ENCODE measurements at places on chromosomes 4 and X.

- DNase-seq, result no peak
Observed at GRCh38 chr4:15317246-15317645, 110.6 kb upstream of the C1QTNF7 start.

DNA sequence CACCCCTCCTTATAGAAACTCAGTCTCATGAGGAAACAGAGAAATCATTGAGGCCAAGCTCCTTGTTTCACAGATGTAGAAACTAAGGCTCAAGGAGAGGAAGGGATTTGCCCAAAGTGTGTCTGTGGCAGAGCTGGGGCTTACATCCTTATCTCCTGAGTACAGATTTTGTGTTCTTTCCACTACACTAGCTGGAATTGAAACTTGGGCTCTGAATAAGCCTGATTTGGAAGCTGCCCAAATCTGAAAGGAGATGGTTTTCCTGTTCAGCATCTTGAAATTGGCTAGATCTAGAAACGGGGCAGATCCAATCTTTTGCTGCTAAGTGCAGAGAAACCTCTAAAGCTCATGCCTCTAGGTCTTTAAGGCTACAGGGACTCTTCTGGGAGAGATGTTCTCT, 24.3 kb downstream of the AWAT2 start:
- no peak for DNase-seq

DNA sequence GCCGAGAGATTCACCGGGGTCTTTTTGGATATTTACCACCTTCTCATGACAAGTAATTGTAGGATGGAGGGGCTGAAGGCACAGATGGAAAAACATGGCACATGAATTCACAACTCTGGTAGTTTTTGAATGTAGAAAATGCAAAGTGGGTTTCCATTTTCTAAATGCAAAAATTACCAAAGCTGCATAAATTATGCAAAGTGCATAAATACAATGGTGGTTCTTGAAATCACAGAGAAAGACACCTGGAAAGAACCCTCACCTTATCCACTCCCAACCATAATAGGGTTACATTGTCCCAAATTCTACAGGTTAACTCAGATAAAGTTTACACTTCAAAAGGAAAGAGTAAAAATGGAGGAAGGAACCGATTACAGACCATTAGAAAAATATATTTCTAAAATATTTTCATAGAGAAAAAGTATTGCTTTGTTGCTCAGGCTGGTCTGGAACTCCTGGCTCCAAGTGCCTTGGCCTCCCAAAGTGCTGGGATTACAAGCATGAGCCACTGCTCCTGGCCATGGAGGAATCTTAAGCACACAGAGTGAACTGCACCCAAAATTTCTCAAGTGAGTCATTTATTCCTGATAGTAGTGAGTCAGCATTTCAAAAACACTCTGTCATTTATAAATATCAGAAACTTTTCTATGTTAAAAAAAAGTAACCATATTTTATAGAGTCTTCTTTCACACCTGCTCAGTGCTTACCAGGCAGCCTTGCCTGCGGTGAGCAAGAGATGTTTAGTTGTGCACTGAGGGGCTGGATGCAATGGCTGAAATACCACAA, 101.4 kb downstream of the FIP1L1 start:
- DNase-seq, result no peak

GRCh38 chr4:148780426-148781005, 338.3 kb upstream of the NR3C2 start:
- no peak for DNase-seq

DNA sequence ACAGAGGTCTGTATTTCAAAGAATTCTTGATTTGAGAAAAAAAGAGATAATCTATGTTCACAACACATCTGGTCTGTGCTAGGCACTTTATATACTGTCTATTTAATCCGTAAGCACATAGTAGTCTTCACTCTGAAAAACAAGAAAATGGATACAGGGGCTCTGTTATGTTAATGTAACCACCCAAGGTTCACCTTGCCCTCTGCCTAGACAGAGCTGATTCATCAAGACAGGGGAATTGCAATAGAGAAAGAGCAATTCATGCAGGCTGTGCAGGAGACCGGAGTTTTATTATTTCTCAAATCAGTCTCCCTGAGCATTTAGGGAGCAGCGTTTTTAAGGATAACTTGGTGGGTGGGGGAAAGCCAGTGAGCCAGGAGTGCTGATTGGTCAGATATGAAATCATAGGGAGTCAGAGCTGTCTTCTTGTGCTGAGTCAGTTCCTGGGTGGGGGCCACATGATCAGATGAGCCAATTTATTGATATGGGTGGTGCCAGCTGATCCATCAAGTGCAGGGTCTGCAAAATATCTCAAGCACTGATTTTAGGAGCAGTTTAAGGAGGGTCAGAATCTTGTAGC, 92.9 kb upstream of the TNIP3 start:
- no peak for DNase-seq

GRCh38 chr4:187929024-187929423, 66.5 kb upstream of the ZFP42 start:
- no peak for DNase-seq

DNA sequence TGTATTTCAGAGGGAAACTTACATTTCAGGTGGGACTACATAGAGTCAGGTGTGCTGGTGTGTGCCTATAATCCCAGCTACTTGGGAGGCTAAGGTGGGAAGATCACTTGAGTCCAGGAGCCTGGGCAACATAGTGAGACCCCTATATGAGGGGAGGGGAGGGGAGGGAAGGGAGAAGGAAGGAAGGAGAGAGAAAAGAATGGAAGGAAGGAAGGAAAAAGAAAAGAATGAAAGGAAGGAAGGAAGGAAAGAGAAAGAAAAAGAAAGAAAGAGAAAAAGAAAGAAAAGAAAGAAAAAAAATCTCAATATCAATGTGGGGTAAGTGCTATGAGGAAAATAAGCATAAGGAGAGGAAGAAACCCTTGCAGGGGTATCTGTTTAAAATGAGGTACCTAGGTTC, 43.6 kb upstream of the RAB33B start:
- DNase-seq, result no peak

DNA sequence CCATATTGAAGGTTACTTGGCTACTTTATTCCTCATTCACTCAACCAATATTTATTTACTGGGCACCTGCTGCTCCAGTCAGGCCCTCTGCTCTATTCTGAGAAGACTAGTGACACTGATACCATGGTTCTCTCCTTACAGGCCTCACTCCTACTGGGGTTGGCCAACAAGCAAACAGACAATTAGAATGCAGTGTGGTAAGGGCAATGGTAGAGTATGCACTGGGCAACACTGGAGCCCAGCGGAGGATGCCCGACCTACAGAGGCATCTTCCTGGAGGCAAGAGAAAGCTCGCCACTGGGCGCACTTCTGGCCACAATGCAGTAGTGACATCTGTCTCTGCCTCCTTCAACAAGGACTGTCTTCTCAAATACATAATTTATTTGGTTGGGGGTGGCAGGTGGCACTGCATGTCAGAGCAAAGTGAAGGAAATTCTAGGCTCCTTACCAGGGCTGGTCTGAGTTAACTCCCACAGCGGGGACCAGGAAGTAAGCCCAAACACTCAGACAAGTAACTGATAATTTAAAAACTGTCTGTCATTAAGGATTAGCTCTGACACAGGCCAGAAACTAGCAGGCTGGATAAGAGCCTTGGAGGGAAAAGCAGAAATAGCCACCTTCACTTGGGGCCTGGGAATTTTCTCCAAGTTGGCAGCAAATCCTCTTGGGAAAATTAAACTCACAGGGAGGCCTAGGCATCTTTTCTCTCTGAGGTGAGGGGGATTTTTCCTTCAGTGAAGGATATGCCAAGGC, 150.7 kb upstream of the EOLA2 start:
- DNase-seq, result no peak

- DNase-seq, result no peak
Observed at GRCh38 chr4:44071959-44072955, 376.4 kb downstream of the KCTD8 start.

- DNase-seq, result no peak
Observed at GRCh38 chr4:145075742-145076468, 22.1 kb downstream of the ANAPC10 start.

DNA sequence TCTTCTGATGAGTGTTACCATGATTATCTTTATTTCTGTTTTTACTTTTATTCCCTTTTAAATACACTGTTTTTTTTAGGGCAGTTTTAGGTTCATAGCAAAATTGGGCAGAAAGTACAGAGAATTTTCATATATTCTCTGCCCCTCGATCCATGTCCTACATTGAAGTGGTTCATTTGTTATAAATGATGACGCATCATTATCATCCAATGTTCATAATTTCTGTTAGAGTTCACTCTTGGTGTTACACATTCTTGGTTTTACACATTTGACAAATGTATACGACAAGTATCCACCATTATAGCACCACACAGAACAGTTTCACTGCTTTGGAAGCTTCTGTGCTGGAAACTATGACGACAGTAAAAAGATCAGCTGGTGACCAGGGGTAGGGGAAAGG, 578.1 kb upstream of the AADAT start:
- DNase-seq, result no peak

GRCh38 chr4:26821677-26822503, 38.8 kb upstream of the STIM2 start:
- no peak for DNase-seq

DNA sequence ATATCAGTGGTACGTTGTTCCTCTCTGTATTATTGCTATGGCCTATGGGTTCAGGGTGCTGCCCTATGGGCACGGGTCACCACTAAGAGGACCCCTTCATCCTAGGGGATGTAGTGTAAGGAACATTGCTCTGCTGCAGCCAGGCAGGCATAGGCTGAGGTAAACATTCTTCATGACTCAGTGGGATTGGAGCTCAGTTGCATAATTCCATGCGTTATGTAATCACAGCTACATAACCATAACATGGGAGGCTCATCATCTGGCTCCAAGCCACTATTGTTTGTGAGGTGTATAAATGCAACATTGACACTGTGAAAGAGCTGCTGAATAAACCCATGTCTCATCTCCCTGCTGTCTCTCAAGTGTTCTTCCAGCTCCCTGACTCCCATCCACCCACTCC, 375.2 kb downstream of the MAGEE1 start:
- DNase-seq, result no peak

DNA sequence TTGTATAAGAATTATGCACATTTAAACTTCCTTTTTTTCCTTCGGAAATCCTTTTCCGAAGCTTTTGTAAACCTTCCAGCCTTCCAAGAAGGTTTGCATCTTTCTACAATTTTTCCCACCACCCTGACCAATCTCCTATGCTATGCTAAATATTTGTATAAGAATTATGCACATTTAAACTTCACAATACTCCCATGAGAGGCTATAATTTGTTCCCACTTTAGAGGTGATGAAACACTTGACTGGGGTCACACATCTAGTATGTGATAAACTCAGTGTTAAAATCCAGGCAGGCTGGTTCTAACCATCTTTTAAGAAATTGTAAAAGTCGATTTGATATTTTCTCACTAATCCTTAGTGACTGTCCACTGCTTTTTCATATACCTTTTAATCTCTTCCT, 22.1 kb downstream of the NUDT6 start:
- no peak for DNase-seq

DNA sequence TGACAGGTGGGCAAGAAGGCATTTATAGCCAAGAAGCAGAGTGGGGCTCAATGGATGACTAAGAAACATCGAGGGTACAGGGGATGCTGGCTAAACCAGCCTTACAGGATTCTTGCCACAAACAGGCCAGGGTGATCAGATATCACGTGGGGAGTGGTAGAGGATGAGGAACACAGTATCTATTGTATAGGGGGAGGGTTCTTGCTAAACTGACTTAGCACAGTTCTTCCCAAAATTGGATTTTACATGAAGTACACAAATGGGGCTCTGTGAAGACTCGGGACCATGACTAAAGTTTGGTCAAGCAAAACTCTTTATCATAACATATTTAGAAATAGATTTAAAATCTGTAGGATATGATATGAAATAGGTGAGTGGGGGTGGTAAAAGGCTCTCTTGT, 144.0 kb upstream of the ATOH1 start:
- no peak for DNase-seq

DNA sequence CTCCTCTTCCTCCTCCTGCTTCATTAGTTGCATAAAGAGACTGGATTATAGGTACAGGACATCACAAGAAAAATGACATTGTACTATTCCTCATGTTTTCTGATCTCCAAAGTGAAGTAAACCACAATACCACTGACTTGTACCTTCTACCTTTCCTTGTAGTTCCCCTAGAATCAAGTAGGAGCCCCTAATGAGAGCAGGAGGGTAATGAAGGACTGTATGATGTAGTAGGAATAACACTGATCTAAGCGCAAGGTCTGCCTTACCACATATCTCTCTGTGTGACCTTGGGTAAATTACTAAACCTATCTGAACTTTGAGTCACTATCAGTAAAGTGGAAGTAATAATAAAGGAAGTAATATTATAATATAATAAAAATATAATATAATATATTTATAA, 3.6 kb downstream of the VSIG4 start:
- DNase-seq, result no peak

- no peak for DNase-seq
Observed at GRCh38 chrX:54386314-54386713, 28.5 kb upstream of the WNK3 start.

DNA sequence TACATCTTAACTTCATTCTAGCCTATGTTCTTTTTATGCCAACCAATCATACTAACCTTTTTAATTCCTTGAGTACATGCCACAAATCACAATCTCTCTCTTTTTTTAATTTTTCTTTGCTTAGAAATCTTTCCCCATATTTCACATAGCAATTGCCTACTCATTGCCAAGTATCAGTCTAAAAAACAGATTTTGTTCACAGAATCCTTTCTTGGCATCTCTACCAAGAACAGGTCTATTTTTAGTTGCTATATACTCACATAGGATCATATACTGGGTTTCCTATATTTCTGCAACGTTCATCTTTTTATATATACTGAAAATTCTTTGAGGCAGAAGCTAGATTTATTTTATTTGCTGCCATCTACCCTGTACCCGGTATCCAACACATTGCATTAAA, 292.1 kb downstream of the GASK1B start:
- no peak for DNase-seq

GRCh38 chr4:127656047-127656680, 23.4 kb downstream of the INTU start:
- DNase-seq, result no peak

Data from right lung (tissue), 10 donors.